Esophagus squamous epithelium (tissue), 5 donors: ENCODE measurements at places on chromosomes 2 and 18.

DNA sequence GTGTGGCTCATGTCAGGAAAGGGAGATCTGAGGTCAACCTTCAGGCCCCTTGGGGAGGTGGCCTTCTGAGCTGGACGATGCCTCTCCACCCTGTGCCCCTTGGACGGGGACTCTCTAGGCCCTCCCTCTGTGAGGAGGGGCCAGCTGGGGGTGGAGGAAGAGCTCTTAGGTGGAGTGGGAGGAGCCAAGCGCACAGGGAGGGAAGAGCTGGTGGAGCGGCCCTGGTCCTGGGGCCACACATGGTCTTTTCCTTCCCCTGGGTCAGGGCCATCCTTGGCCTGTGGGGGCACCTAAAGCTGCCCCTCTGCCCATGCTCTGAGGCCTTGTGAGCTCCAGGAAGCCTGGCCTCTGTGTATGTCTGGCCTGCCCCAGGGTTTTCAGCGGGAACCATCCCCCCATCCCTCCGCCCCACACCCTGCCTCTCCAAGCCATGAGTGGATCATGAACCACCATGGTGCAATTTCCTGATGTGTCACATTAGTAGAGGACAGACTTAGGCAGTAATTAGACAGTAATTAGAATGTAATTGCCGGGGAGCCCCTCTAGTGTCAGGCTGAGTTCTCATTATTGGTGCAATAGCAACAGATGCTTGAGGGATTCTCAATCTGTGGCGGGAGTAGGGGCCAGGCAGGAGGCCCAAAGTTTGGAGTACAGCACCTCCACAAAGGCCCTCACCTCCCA is 63.0 kb downstream of the GLI2 start:
- DNase-seq = no peak

- DNase-seq = no peak
These were observed 87.1 kb downstream of the RTP5 start for GRCh38 chr2:241956521-241957110.

DNA sequence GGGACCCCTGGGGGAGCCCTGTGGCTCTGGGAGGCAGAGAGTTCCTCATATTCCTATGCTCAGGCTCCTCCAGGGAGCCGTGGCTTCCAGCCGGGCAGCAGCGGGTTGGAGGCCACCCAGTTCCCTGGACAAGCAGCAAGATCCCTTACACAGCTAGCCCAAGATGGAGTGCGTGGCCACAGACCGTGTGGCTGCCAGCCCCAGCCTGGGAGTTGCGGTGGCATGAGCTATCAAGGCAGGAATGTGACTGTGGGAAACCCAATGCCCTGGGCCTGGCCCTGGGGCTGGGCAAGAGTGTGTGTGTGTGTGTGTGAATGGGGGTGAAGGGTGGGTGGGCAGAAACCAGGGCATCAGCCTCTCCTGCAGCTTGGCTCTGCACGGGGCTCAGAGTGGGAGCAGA is 130.5 kb downstream of the DYSF start:
- DNase-seq = no peak

DNA sequence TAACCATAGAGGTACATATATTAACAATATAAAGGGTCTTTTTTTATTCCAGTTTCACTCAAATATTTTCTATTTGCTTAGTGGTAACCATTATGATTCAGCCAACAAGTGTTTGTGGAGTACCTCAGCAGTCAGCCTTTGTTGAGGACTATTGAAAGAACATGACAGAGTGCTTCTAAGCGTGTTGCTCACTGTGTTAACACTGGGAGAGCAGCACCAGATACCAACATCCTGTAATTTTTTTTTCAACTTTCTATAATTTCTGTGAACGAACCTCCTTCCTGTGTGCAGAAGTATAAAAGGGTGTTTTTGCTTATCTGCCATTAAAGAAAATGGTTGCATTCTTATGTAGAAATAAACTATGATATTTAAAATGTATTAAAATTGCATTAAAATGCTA is 239.0 kb downstream of the PHLPP1 start:
- no peak for DNase-seq

GRCh38 chr2:236745420-236746210 is 176.0 kb downstream of the ACKR3 start:
- no peak for DNase-seq

- DNase-seq = no peak
These were observed 236.8 kb downstream of the SETBP1 start for GRCh38 chr18:44917216-44918141.

- DNase-seq = no peak
These were observed 235.9 kb downstream of the KLHL29 start for GRCh38 chr2:23620841-23621341.

DNA sequence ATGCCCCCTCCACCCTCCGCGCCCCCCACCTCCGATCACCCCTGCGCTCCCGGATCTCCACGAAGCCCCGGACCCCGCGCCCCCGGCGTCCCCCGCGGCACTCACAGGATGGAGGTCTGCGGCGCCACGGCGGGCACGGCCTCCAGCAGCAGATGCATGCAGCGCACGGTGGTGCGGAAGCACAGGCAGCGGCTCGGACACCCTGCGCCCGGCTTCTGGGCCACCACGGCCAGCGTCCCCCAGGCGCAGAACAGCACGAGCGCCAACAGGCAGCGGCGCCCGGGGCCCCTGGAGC is 217 bp downstream of the PXDN start:
- no peak for DNase-seq

GRCh38 chr2:66517772-66518171 is 82.8 kb downstream of the MEIS1 start:
- no peak for DNase-seq

- no peak for DNase-seq
These were observed 7.2 kb upstream of the RAB12 start for GRCh38 chr18:8602040-8602439.

- no peak for DNase-seq
These were observed 242.7 kb downstream of the ASXL3 start for GRCh38 chr18:33820517-33821371.

DNA sequence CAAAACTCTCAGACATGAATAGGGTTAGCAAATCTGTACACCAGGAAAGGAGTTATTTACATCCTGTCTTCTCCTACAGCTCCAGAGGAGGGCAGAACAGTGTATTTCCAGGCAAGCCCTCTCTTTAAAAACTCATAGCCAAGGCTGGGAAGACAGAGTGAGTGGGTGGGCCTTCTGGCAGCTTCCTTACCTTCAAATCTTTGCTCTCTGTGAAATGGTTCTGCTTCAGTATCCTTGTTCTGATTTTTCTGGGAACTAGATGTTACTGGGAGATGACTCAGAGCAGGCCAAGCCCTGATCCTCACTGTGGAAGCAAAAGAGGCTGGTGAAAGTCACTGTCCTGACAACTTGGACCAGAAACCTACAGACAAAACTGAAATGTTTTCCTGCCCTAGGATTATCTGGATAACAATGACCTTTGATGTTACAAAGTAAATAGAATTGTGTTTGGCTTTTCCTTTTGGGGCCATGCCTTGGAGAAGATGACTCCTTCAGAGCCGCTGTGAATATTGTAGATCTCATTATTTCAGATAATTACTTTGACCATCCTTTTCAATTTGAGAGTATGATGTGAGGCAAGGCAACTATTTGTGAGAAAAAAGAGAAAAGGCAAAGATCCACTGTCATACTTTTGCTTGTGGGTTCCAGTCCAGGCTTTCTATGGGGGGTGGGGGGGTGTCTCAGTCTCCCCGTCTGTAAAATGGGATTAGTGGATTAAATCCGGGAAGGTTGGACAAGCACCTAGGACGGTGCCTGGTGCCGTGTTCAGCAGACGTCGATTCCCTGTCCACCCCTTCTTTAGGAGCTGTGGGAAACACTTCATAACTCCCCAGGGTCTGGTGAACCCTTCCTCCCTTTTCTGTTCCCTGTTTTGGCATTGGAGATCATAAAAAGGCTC is 644 bp upstream of the QPCT start:
- DNase-seq = no peak

- DNase-seq = no peak
These were observed 117.0 kb downstream of the DOCK10 start for GRCh38 chr2:224925061-224925809.

DNA sequence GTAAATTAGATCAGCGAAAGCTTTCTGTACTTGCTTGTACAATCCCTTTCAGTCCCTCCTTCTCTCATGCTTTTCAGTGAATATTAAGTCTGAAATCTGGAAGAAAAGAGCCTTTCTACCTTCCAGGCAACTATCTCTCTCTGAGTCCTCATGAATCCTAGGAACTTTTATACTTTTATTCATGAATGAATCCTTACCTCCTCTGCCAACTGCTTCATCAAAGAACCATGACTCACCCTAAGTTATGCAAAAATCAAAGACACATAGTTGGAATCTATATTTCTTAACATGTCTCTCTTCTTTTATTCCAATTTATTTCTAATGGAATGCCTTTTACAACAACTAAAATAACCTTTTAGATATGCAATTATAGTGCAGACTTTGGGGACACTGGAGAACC is 394.2 kb downstream of the CLIP4 start:
- no peak for DNase-seq

- no peak for DNase-seq
These were observed 49.5 kb upstream of the MBOAT2 start for GRCh38 chr2:9052821-9053533.

- DNase-seq = no peak
These were observed 55.0 kb downstream of the EHBP1 start for GRCh38 chr2:62760555-62760954.

- DNase-seq = no peak
These were observed 240.7 kb downstream of the TGIF1 start for GRCh38 chr18:3690764-3691066.

DNA sequence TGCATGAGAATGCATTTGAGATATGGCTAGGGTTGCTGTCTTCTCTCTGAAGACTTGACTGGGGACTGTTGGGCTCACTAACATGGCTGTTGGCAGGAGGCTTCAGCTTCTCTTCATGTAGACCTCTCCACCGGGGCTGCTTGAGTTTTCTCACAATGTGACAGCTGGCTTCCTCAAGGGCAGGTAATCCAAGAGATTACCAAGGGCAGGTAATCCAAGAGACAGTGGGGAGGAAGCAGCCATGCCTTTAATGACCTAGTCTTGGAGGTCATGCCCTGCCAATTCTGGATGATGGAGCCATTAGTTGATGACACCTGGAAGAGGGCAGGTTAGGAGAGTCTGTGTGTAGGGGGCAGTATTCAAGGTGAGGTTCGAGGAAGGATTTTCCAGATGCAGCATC is 40.5 kb downstream of the NEURL3 start:
- no peak for DNase-seq

GRCh38 chr2:42953216-42953615 is 160.8 kb upstream of the HAAO start:
- no peak for DNase-seq

DNA sequence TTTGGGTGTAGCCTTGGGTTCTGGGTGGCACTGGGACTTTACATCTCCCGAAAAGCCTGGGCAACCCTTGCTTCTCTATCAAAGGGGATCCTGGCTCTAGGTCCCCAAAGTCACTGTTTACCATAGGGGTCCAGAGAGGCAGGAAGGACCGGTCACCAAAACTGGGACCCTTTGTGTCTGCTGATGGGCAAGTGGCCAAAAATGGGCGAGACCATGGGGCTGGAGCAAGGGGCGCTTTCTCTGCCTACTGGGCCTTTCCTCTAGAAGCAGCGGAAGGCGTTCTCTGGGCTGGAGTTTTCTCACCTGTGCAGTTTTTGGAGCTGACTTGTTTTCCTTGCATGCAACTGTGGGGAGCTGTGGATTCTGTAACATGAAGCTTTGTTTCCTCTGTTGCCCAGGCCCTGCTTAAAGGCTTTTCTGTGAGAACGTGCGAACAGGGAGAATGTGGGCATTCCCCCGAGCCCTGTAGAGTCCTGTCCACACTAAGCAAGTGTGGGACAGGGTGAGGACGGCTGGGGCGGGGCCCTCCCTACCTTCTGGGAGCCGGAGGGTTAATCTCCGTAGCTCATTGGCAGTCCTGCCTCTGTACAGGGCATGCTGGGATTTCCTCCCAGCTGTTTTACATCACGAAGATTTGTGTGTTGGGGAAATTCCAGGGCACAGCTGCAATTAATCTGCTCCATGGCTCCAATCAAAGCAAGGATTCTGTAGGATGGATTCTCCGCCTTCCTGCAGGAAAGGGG is 50.2 kb downstream of the TGOLN2 start:
- DNase-seq = no peak

- no peak for DNase-seq
These were observed 10.3 kb downstream of the PECR start for GRCh38 chr2:216071111-216071851.

DNA sequence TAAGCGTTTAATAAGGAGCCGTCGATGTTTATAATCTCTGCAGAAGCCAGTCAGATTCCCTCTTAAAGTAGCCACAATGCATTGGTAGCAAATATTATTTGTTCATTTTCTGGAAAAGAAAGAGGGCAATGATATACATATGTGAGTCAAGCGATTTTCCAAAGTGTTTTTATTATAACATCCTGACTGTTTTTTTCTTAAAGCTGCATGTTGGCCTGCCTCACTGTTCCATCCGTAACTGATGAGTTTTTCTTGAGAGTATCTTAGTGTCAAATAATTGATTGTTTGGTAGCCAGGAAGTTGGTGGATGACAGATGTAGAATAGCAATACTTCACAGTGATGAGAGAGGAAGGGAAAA is 3.7 kb downstream of the TSHZ1 start:
- no peak for DNase-seq

- no peak for DNase-seq
These were observed 55.9 kb downstream of the ANO7 start for GRCh38 chr2:241244368-241244767.

DNA sequence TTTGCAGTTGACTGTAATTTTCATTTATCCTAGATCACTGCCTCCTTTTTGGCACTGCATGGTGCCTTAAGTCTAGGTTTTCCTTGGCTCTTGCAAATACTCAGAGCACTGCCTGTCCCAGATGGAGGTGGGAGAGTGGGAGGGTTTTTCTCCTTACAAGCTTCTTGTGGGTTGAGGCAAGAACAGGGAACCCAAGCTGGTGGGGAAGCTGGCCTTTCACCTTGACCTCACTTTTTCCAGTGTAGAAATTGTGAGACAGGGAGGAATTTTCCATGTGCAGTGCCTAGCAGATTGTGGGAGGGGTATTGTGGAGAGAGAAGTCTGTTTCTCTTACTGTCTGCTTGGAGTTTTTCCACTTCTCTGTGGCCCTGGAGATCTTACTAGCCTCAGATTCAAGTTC is 21.5 kb downstream of the GALNT1 start:
- DNase-seq = no peak

DNA sequence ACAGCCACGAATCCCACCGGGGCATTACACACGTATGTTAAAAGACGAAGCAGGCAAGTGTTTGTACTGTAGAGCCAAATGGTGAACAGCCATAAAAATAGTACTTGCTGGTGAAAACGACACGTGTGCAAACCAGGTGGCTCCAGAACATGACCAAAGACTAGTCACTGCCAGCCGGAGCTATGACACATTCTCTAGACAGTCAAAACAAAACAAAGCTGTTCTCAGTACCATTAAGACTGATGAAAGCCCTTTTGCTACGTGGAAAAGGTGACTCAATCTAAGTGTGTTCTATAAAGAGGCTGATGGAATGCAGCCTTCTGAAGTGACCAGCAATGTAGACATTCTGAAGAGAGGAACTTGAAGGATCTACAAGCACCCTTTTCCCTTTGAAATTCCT is 367.7 kb upstream of the NETO1 start:
- DNase-seq = no peak

GRCh38 chr2:37631698-37632097 is 39.7 kb downstream of the CDC42EP3 start:
- no peak for DNase-seq

- no peak for DNase-seq
These were observed 136.6 kb upstream of the ACAA2 start for GRCh38 chr18:49949951-49950395.

- DNase-seq = no peak
These were observed 124.7 kb downstream of the CABLES1 start for GRCh38 chr18:23259701-23260681.
